ENCODE measurements at places on chromosomes 6 and 20. TPM values are rescaled to one million over a fixed set of nuclear protein-coding genes. Genes with fewer than 3 reads are reported as not detected.

DNA sequence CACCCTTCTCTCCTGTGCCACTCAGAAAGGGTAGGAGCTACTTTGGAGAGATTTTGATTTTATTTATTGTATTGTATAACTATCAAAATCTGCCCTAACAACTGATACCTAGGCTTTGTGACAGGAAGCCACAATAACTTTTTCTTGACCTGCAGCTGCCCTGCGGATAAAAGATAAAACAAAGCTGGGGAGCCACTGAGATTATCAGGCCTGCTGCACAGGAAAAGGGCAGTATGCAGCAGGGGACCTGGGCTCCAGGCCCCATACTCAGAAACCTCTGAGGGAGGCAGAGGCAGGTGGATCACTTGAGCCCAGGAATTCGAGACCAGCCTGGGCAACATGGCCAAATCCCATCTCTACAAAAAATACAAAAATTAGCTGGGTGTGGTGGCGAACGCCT lies 980 bp upstream of the SNX21 start:
- H3K36me3 ChIP-seq: no peaks in the 10 kb centered on the region
- H3K4me3 ChIP-seq: peak overlapping the region; percentile 95
- DNase-seq: no peak

GRCh38 chr6:139528471-139528870 lies 154.0 kb upstream of the CITED2 start:
- peaks cover 24% of the 10 kb centered on the region for H3K4me1 ChIP-seq
- H3K27ac ChIP-seq: no peak overlapping the region
- H3K4me3 ChIP-seq: no peak overlapping the region
- no peaks in the 10 kb centered on the region for H3K27me3 ChIP-seq
- no peaks in the 10 kb centered on the region for H3K36me3 ChIP-seq
- DNase-seq: no peak

DNA sequence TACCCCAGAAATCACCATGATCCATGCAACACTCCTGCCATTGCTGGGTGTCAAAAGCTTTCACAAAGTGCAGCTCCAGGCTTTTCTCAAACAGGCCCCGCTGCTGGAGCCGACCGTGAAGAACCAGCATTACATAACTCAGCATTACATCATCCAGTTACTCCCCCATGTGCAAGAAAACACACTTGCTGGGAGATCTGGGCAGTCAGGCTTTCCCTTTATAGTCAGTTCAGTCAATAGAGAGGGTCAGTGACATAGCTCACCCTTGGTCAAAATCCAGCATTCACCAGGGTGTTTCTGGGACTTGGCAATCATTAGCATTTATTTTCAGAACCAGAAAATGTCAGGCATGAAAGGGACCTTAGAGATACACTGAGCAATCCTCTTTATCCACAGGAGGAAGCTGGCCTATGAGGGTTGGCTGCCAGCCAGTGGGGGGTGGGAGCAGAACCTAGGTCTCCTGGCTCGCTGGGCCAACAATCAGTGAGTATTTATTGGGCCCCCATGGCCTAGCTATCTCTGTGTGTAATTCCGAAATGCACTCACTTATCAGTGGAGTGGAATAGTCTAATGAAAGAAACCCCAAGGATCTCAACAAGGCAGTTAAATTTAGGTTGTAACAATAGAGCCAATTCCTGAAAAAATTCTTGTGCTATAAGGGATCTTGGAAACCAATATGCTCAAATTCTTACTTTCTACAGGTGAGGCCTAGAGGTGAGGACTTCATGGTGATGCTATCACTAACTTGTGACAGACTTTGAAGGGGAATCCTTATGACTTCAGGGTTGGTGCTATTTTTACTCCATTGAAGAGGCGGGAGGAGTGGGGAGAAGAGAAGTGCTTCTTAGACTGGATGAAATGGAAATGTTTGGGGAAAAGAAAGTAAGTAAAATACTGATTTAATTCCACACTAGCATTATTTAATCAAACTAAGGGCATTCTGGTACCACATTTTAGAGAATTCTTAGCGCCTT lies 54.6 kb downstream of the LYRM4 start:
- no peaks in the 10 kb centered on the region for H3K36me3 ChIP-seq
- peak; percentile 94 for DNase-seq
- no peak overlapping the region for H3K4me3 ChIP-seq
- no peaks in the 10 kb centered on the region for H3K27me3 ChIP-seq
- H3K27ac ChIP-seq: peak overlapping the region; percentile 59

GRCh38 chr6:142478117-142478516 lies 176.3 kb downstream of the ADGRG6 start:
- no peak overlapping the region for H3K4me3 ChIP-seq
- H3K4me1 ChIP-seq: no peaks in the 10 kb centered on the region
- no peak overlapping the region for H3K27ac ChIP-seq
- no peaks in the 10 kb centered on the region for H3K36me3 ChIP-seq
- no peak for DNase-seq

DNA sequence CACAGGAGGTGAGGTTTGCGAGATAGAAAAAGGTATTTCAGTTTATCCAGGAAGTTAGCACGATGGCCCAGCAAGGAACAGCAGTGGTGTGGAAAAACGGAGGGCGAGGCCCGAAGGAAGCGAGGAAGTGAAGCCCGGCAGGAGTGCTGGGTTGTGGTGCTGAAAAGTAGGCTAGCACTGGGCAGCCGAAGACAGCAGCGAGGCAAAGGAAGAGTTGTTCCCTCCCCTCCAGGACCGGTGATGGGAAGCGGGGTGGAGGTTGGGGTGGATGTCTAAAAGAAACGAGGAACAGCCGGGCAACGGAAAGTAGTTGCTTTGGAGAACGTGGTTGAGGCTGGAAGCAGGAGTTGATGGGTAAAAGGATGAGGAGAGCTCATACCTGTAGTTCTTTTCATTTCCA lies 1.4 kb downstream of the METTL24 start:
- no peaks in the 10 kb centered on the region for H3K36me3 ChIP-seq
- H3K4me3 ChIP-seq: peak overlapping the region; percentile 77
- peaks cover 4% of the 10 kb centered on the region for H3K4me1 ChIP-seq
- no peak for DNase-seq

GRCh38 chr6:124970243-124970642 lies 8.0 kb downstream of the RNF217 start:
- H3K27ac ChIP-seq: no peak overlapping the region
- peaks cover 36% of the 10 kb centered on the region for H3K4me1 ChIP-seq
- H3K27me3 ChIP-seq: no peaks in the 10 kb centered on the region
- no peak overlapping the region for H3K4me3 ChIP-seq
- no peak for DNase-seq

GRCh38 chr6:100617633-100618350 lies 153.1 kb upstream of the SIM1 start:
- no peaks in the 10 kb centered on the region for H3K4me1 ChIP-seq
- no peak for DNase-seq
- no peak overlapping the region for H3K4me3 ChIP-seq
- peaks cover 21% of the 10 kb centered on the region for H3K36me3 ChIP-seq
- no peak overlapping the region for H3K27ac ChIP-seq

- no peak overlapping the region for H3K27ac ChIP-seq
- no peaks in the 10 kb centered on the region for H3K27me3 ChIP-seq
- no peaks in the 10 kb centered on the region for H3K36me3 ChIP-seq
- DNase-seq: no peak
Measured at GRCh38 chr6:160190081-160190480, 68.5 kb downstream of the SLC22A1 start.

DNA sequence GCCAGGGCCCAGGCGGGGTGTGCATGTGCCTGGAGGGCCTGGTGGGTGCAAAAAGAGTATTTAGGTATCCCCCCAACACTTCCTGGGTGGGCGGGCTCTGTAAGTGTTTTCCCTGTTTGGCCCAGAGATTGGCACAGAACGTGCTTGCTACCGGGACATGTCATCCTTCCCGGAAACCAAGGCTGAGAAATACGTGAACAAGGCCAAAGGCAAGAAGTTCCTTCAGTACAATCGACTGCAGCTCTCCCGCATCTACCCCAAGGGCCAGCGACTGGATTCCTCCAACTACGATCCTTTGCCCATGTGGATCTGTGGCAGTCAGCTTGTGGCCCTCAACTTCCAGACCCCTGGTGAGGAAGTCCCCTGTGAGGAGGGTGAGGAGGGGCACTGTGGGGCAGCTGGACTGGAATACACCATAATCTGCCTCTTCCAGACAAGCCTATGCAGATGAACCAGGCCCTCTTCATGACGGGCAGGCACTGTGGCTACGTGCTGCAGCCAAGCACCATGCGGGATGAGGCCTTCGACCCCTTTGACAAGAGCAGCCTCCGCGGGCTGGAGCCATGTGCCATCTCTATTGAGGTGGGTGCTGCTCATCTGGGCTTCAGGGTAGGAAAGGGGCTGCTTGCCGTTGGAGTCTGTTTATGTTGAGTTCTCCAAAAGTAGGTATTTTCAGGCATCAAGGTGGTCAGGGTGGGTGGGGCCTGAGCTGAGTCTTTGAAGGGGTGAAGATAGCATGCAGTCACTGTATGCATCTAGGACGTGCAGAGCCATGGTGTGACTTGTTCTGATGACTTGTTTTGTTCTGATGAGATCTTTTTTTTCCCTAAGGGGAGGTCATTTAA lies 35.2 kb downstream of the PLCG1 start:
- H3K36me3 ChIP-seq: peaks cover 28% of the 10 kb centered on the region
- H3K4me1 ChIP-seq: peaks cover 61% of the 10 kb centered on the region
- H3K27ac ChIP-seq: peak overlapping the region; percentile 77

GRCh38 chr20:62875419-62876361 lies 14.1 kb upstream of the TCFL5 start:
- peak overlapping the region; percentile 70 for H3K27ac ChIP-seq
- H3K4me1 ChIP-seq: peaks cover 33% of the 10 kb centered on the region
- DNase-seq: no peak
- H3K27me3 ChIP-seq: no peaks in the 10 kb centered on the region
- H3K36me3 ChIP-seq: peaks cover 18% of the 10 kb centered on the region

DNA sequence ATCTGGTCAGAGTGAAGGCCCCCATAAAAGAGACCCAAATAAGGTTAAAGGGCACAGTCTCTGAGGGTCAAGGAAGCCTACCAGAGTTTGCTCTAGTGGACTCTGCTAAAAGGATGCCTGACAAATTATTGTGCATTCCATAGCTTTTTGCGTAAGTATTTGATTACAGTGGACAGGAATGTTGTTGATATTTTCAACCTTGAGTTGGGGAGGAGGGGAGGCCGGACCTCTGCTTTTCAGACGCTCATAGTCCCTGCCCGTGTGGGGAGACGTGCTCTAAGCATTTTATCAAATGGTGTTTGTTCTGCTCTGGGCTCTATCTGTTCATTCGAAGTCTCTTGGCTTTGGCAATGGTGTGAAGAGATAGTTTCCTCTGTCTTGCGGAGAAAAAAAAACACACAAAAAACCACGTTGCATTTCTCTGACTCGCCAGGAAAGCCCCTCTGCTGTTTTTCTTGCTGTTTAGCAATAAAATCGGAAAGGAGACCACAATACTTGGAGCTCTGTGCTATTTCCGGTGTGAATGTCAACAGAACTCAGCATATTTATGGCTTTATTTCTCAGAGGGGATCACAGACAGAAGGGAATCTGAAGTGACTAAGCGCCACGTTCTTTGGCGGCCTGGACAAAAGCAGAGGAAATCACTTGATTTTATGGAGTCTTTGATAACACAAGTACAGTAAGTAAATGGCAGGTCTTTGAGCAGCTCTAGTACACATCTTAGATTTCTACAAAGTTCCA lies 159.8 kb downstream of the ZFP64 start:
- no peaks in the 10 kb centered on the region for H3K4me1 ChIP-seq
- H3K36me3 ChIP-seq: no peaks in the 10 kb centered on the region
- H3K27ac ChIP-seq: no peak overlapping the region

GRCh38 chr6:165514621-165515020 lies 148.4 kb downstream of the PDE10A start:
- no peak overlapping the region for H3K4me3 ChIP-seq
- no peak for DNase-seq
- no peaks in the 10 kb centered on the region for H3K36me3 ChIP-seq

GRCh38 chr6:149140137-149140909 lies 177.2 kb upstream of the TAB2 start:
- no peak for DNase-seq
- no peaks in the 10 kb centered on the region for H3K4me1 ChIP-seq
- H3K27ac ChIP-seq: no peak overlapping the region
- no peaks in the 10 kb centered on the region for H3K36me3 ChIP-seq
- no peaks in the 10 kb centered on the region for H3K27me3 ChIP-seq
- H3K4me3 ChIP-seq: no peak overlapping the region

DNA sequence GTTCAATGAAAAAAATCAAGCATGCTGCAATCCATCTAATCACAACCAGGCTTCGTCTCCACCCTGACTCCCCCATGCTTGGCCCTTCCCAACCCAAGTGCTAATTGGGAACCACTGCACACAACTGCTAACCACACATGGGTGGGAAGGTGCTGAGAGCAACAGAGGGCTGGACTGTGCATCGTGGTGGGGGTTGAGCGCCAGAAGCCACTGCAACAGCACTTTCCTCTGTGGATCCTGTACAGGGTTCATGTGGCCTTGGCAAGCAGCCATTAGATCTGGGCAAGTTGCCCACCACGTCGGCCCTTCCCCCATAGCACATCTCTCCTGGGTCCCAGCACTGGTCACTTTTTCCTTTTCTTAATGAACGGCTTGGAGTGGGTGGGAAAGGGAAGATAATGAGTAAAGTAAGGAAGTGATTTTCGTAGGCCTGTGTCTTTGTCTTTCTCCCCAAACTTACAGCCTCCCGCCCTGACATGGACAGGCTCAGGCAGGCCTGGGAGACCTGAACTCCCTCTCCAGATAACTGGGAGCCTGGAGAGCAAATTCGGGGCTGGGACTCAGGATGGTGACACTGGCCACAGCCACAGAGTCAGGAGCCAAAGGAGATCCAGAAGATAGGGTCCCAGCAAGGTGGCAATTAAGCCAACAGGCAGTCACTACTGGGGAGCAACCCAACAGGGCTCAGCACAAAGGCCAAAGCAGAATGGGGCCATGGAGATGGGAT lies 34.4 kb upstream of the MRPS10 start:
- H3K27me3 ChIP-seq: no peaks in the 10 kb centered on the region
- no peak overlapping the region for H3K4me3 ChIP-seq
- no peak for DNase-seq
- H3K4me1 ChIP-seq: peaks cover 15% of the 10 kb centered on the region
- H3K27ac ChIP-seq: peak overlapping the region; percentile 59

- H3K4me1 ChIP-seq: no peaks in the 10 kb centered on the region
- no peaks in the 10 kb centered on the region for H3K27me3 ChIP-seq
- no peak overlapping the region for H3K4me3 ChIP-seq
Measured at GRCh38 chr20:11796026-11796425, 121.7 kb upstream of the BTBD3 start.

GRCh38 chr6:110421749-110422443 lies 6.5 kb upstream of the DDO start:
- no peak overlapping the region for H3K27ac ChIP-seq
- no peaks in the 10 kb centered on the region for H3K4me1 ChIP-seq
- no peak overlapping the region for H3K4me3 ChIP-seq
- no peaks in the 10 kb centered on the region for H3K36me3 ChIP-seq
- no peak for DNase-seq
- no peaks in the 10 kb centered on the region for H3K27me3 ChIP-seq

DNA sequence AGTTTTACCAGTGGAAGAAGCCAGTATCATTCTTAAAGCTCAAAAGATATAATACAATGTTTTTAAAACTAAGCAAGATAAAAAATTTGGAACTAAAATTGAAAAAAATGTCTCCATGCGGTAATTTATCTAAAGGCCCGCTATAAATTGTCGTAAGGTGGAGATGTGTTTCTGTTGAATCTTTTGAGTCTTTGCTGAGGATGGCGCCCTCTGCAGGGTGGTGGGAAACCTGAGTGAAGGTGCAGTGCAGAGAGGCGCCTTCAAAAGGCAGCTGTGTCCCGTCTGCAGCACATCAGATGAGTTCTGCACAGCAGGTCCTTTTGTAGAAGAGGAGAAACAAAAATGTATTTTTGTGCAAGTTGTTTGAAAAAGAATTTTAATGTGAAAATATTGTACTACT lies 29.4 kb upstream of the KIF25 start:
- H3K36me3 ChIP-seq: peaks cover 58% of the 10 kb centered on the region
- no peak overlapping the region for H3K27ac ChIP-seq
- no peak for DNase-seq
- H3K4me3 ChIP-seq: no peak overlapping the region
- no peaks in the 10 kb centered on the region for H3K4me1 ChIP-seq

The FAXC gene
- total RNA-seq: 41.7 TPM

The GHRH gene
- total RNA-seq: not detected

The DTNBP1 gene
- total RNA-seq: 26.8 TPM

The HCRTR2 gene
- not detected for total RNA-seq

The PAX1 gene
- total RNA-seq: not detected

The NRSN1 gene
- total RNA-seq: 0.26 TPM
